Mesenteric fat pad (tissue), 1 donor: ENCODE measurements at places on chromosomes 7 and 10. TPM values are rescaled to one million over a fixed set of nuclear protein-coding genes. Genes with fewer than 3 reads are reported as not detected.

- peak; percentile 39 for DNase-seq
These were observed 622.2 kb downstream of the GALNT17 start for GRCh38 chr7:71753956-71754664.

- DNase-seq, result no peak
These were observed 85.0 kb downstream of the KMT2E start for GRCh38 chr7:105098863-105099515.

- DNase-seq, result no peak
These were observed 133.6 kb downstream of the CUBN start for GRCh38 chr10:16995867-16996529.

DNA sequence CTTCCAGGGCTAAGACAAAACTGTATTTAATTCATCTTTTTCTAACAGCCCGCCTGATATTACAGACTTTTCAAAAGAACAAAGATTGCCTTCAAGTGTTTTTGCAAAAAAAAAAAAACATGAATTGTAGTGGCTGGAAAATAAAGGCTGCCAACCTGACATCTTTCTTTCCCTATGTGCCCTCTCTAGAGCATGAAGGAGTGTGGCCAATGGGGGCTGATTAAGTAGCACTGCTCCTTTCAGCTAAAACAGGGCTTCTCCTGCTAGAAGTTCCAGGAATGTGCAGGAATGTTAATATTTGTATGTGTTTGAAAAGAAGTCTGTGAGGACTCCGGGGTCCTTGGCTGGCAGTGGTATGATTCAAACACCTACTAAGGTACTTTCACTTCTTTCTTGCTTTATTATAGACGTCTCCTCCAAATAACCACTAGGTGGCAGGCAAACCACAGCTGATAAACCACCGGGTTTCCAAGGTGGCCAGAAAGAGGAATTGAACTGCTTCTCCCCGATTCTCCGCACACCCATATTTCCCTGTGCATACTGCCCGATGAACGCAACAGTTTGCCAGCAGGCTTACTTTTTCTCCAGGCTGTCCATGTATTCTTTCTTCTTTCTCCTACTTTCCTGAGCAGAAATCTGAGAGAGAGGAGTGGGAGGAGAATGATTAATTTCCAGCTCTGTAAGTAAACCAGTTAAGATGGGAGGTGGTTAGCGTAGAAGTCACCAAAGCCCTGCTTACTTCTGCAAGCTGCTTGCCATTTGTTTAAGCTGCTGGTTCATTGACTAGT lies 56.8 kb upstream of the DGKI start:
- DNase-seq, result no peak

DNA sequence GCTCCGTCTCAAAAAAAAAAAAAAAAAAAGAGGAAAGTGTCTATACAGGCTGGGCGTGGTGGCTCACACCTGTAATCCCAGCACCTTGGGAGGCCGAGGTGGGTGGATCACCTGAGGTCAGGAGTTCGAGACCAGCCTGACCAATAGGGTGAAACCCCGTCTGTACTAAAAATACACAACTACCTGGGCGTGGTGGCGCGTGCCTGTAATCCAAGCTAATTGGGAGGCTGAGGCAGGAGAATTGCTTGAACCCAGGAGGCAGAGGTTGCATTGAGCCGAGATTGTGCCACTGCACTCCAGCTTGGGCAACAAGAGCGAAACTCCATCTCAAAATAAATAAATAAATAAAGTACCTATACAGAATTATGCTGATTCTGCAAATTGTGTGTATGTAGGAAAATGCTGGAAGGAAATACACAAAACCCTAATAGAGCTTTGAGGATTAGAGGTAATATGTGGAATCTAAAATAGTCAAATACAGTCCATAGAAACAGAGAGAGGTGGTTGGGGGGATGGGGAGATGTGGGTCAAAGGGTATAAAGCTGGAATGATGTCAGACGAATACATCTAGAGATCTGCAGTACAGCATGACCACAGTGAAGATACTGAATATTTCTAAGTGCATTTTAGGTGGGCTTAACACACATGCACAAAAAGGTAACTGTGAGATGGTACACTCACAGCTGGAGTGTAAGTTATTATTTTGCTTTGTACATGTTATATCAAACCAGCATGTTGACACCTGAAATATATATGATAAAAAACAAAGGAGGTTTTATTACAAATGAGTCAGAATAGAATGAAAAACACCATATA lies 174.5 kb upstream of the KLF14 start:
- DNase-seq, result no peak

GRCh38 chr7:73811760-73812168 lies 19.0 kb upstream of the CLDN4 start:
- DNase-seq, result peak; percentile 91

GRCh38 chr10:24804956-24805355 lies 81.3 kb upstream of the ARHGAP21 start:
- no peak for DNase-seq

Gene GIMAP8
- 22.0 TPM for total RNA-seq

Gene ACSL5
- 41.9 TPM for total RNA-seq
